ENCODE measurements at places on chromosomes 2 and 18.

DNA sequence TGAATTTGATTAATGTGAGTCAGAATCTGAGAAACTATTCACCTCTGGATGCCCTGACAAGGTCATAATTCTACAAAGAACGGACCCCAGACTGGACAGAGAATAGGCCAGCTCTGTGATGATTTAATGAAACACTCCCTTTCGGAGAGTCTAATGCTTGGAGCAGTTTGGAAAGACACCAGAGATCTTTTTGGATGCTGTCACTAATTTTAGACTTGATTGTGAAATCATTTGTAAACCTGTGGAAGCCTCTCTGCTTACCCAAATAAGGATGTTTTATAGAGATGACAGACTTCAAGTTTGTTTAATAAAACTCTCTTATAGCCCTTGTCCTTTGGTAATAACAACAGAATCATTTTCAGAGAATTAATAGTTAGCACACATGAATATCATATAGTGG lies 83.5 kb downstream of the MYL12B start:
- peaks cover 10% of the 10 kb centered on the region for H3K27me3 ChIP-seq
- H3K27ac ChIP-seq = no peak overlapping the region
- no peak for DNase-seq
- H3K4me3 ChIP-seq = no peak overlapping the region

DNA sequence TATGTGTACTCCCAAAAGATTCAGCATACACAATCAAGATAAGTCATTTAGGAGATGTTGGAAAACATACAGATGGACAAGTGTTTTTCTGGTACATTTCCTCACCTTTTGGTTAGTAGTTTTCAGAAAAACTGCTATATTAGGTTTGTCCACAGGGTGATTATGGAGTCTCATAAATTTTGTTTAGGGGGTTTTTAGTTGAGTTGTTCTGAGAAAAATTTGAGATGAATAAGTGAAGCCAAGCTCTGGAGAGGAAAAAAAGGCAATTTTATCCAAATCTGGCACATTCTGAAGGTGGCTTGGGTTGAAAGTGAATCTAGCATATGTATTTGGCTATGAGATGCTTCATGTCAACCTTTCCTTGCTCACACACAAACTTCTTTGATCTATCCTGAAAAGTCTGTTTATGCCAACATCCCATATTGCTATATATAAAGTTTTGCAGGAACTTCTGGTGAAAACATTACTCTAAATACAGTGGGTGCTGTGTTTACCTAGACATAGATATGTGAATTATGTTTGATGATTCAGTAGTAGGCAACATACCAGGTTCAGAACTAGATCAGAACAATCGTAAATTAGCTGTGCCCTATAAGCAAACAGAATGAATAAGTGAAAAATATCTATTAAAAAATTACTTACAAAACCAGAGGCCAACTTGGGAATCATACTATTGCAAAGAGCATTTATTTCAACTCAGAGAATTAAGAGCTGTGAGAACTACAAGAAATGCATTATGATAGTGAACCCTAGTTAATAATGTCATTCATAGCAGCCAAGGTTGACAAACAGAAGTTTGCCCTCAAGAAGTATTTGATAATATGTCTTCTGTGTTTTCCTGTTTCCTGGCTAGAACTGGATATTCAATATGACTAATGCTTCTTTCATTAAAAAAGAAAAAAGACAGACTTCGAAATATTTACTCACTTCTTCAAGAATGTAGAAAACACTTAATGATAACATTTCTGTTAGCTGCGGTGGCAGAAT lies 552.0 kb downstream of the IRS1 start:
- DNase-seq = no peak
- no peak overlapping the region for H3K4me3 ChIP-seq
- no peaks in the 10 kb centered on the region for H3K4me1 ChIP-seq

DNA sequence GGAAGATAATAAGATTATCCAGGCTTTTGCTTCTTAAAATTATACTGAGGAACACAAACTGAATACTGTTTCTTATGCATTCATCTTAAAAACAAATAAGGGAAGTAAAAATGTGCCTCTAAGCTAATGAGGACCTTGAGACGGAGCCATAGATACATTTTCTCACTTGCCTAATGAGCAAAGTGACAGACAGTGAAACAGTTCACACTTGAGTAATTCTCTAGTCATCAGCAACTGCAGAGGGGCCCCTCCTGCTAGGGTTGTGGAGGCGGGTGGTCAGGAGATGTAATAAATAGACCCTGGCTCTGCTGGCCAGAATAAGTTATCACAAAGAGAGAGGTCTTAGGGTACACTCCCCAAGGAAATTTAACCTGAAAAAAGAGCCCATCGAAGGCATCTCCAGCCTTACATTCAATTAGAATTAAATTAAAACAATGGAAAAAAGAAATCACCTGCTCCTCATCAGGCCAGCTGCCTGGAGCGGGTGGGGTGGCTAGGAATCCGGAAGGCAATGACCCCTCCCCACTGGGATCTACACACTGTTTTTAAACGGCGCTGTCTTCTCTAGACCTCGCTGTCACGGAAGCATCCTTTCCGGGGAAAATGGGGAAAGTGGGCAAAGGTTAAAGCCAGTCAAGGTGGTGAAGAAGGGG lies 32.6 kb upstream of the INSIG2 start:
- peaks cover 17% of the 10 kb centered on the region for H3K27me3 ChIP-seq
- no peak overlapping the region for H3K4me3 ChIP-seq
- H3K36me3 ChIP-seq = no peaks in the 10 kb centered on the region
- no peak for DNase-seq
- H3K4me1 ChIP-seq = peaks cover 2% of the 10 kb centered on the region
- no peak overlapping the region for H3K27ac ChIP-seq

DNA sequence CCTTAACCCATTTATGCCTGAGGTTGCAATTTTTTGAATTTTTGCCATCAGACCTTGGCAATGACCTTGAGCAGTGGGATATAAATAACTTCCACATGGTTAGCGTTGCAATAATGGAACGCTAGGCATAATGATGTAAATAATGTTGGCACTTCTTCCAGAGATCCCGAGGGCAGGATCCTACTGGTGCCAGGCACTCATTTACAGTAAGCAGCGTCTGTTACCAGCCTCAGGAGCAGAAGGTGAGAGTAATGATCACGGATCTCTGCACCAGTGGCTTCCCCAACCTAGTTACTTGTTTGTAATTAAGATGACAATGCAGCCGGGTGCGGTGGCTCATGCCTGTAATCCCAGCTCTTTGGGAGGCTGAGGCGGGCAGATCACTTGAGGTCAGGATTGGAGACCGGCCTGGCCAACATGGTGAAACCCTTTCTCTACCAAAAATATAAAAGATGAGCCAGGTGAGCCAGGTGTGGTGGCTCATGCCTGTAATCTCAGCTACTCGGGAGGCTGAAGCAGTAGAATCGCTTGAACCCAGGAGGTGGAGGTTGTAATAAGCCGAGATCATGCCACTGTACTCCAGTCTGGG lies 41.9 kb downstream of the CPO start:
- H3K36me3 ChIP-seq = no peaks in the 10 kb centered on the region
- no peak overlapping the region for H3K27ac ChIP-seq
- no peaks in the 10 kb centered on the region for H3K4me1 ChIP-seq

GRCh38 chr2:25009954-25010353 lies 31.9 kb upstream of the EFR3B start:
- H3K36me3 ChIP-seq = no peaks in the 10 kb centered on the region
- H3K27me3 ChIP-seq = no peaks in the 10 kb centered on the region
- no peak overlapping the region for H3K4me3 ChIP-seq
- DNase-seq = no peak
- no peak overlapping the region for H3K27ac ChIP-seq
- no peaks in the 10 kb centered on the region for H3K4me1 ChIP-seq

GRCh38 chr18:61894751-61895524 lies 2.1 kb upstream of the RNF152 start:
- H3K36me3 ChIP-seq = peaks cover 8% of the 10 kb centered on the region
- H3K4me1 ChIP-seq = peaks cover 21% of the 10 kb centered on the region
- DNase-seq = no peak
- no peak overlapping the region for H3K27ac ChIP-seq
- no peaks in the 10 kb centered on the region for H3K27me3 ChIP-seq

DNA sequence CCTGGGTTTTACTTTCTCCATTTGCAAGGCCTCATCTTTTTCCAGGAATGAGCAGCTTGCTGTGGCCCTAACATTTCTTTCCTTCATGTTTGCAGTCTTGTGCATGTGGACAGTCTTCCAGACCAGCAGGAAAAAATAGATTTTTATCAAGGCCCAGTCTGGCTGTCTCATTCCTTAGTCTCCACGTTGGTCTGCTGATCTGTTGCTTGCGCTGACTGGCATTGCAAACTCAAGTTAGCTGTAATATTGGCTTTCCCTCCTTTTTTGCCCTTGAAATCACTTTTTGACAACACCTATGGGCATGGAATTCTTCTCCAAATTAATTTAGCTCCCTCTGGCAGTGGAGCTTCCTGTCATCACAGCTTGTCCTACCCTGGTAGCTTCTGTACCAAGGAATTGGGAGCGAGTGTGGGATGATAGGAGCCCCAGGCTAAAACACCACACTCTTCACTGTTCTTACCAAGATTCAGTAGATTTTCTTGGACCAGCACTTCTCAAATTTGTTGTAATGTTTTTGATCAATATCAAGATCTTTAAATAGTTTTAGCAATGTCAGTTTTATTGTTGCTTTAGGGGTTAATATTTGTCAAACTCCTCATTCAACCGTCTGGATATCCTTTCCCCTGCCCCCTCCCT lies 48.2 kb downstream of the DIS3L2 start:
- no peaks in the 10 kb centered on the region for H3K27me3 ChIP-seq
- no peak overlapping the region for H3K4me3 ChIP-seq
- H3K27ac ChIP-seq = no peak overlapping the region
- H3K36me3 ChIP-seq = no peaks in the 10 kb centered on the region

DNA sequence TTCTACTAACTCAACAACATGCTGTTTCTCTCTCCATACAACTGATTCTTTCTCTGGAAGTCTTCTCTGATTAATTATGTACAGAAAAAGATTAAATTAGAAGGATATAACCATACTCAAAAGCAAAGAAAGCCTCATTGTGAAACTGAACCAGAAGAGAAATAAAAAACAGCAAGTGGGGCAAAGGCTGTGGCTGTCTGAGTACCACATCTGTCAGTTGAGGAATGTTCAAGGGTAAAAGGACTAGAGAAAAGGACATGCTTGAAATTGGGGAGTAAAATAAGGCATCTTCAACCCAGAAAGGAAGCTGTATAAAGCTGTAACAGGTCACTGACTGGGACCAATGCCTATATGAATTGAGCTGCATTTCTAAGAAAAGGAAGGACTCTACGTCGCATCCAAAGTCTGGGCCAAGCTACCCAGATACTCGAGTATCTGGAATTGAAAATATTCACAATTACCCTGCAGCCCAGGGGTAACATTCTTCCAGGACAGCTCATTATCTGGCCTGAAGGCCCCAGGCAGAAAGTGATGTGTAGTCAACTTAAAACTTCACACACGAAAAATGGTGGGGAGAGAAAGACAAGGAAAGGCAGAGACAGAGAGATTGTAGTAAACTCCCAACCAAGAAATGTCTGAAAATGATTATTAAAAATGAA lies 356.0 kb upstream of the GALNT5 start:
- DNase-seq = no peak
- H3K4me1 ChIP-seq = no peaks in the 10 kb centered on the region
- H3K4me3 ChIP-seq = no peak overlapping the region
- no peaks in the 10 kb centered on the region for H3K27me3 ChIP-seq
- H3K36me3 ChIP-seq = no peaks in the 10 kb centered on the region
- H3K27ac ChIP-seq = no peak overlapping the region

GRCh38 chr18:63550068-63550467 lies 7.9 kb downstream of the SERPINB12 start:
- DNase-seq = no peak
- no peaks in the 10 kb centered on the region for H3K27me3 ChIP-seq
- no peak overlapping the region for H3K4me3 ChIP-seq

DNA sequence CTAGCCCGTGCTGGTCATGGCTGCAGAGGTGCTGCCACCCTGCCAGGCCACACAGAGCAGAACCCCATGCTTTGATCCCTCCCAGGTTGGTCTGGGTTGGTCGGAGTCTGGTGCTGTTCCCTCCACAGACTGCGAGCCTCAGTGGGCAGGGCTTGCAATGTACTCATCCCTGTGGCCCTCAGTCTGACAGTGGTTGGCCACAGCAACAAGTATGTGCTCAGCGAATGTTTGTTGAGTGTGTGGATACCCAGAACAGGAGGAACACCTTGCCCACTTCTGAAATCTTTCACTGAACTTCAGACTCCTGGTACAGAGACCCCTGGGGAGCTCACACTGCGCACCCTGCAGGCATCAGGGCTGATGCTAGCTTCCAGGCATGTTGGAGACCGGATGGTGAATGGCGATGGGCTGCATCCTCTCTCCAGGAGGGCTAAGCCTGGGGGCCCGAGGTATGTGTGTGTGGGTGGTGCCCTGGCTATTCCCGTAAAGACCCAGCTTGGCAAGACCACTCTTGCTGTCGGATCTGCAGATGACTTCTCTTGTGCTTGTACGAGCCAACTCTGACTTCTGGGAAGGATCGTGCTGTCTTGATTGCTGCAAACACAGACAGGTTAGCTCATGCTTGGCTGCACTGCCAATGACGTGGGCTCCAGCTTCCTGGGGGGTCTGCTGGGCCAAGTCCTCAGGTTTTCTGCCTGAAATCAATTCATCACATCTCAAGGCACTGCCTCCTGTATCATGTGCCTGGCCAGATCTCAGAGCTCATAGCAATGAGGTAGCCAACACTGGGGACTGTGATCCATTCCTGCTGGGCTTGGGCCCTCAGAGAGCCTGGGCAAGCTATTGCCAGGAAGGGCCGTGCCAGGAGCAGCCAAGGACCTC lies 43.7 kb downstream of the RHOB start:
- H3K27me3 ChIP-seq = no peaks in the 10 kb centered on the region
- no peak overlapping the region for H3K27ac ChIP-seq
- H3K4me1 ChIP-seq = peaks cover 8% of the 10 kb centered on the region

- peaks cover 63% of the 10 kb centered on the region for H3K4me1 ChIP-seq
- H3K36me3 ChIP-seq = no peaks in the 10 kb centered on the region
- DNase-seq = peak; percentile 69
- H3K4me3 ChIP-seq = peak within 1 kb of the TSS; percentile 74
- peak within 1 kb of the TSS; percentile 63 for H3K27ac ChIP-seq
- no peaks in the 10 kb centered on the region for H3K27me3 ChIP-seq
These were observed at the start of gene TMBIM1 for GRCh38 chr2:218292048-218293014. Gene TMBIM1 (minus strand): TSS chr2:218292503. CDS start chr2:218282141, 10,362 bp downstream.

GRCh38 chr18:80249217-80250093 lies 2.1 kb upstream of the PARD6G start:
- no peak overlapping the region for H3K27ac ChIP-seq
- H3K4me3 ChIP-seq = no peak overlapping the region
- H3K36me3 ChIP-seq = no peaks in the 10 kb centered on the region

Measured in endothelial cell of umbilical vein (primary cell).